ENCODE measurements at places on chromosomes 7 and 10. TPM values are rescaled to one million over a fixed set of nuclear protein-coding genes. Genes with fewer than 3 reads are reported as not detected.

The PHYHIPL gene
- 0.17 TPM for total RNA-seq

The CACNA2D1 gene
- 5.9 TPM for total RNA-seq

The TAS2R5 gene
- total RNA-seq: 3.7 TPM

The RARRES2 gene
- total RNA-seq: 0.38 TPM

The NACAD gene
- total RNA-seq: 4.9 TPM

The LLCFC1 gene
- not detected for total RNA-seq

The PHKG1 gene
- total RNA-seq: not detected

The GPRIN2 gene
- total RNA-seq: 9.2 TPM

The RGR gene
- not detected for total RNA-seq

The NCF1 gene
- 2.3 TPM for total RNA-seq

The IL6 gene
- total RNA-seq: 8.5 TPM

DNA sequence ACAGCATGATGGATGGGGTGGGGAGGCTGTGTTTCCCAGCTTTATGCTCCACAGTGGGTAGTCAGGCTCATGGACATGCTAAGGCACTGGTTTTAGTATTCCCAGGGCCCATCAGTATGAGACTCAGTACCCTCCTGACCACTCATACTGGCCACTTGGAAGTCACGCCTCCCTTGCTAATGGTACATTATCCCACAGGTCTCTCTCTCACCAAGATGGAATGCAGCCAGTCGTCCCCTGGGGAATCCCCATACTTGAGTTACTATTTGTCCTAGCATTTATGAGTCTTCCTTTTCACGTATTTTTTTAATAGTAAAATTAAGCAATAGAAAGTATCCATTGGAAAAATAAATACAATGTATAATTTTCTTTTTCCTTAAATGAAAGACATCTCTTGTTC, 80.6 kb upstream of the TBX20 start:
- DNase-seq: peak; percentile 14

DNA sequence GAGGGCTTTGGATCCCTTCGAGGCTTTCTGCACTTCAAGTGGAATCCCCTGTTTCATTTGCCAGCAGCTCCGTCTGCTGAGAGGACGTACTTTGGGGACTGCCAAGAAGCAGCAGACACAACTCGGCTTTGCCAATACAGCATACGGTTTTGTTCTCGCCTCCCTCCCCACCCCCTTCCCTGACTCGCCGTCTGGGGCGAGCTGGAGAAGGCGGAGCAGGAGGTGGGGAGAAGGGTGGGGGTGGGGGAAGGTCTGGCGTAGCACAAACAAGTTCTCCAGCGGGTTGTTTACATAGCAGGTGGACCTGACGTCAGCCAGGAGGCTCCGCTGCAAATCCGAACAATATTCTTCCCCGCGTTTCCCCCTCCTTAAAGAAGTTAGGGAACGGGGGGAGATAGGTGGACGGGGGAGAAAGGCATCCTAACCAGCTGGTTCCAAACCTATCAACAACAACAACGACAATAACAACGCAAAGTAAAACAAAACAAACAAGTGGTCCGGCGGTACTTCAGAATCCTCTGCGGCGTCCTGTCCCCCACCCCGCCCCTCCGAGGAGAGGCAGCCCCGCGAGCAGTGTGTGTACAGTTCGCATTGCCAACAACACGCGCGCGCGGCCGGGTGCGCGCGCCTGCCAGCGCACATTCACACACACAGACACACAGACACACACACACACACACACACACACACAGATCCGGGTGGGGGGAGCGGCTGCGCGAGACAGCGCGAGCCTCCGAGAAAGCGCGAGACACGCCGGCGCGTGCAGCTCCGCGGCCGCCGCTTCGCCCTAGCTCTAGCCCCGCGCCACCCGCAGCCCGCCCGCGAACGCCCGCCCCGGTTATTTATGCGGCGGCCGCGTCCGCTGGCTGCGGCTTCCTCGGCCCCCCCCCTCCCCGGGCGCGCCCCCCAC, 167.0 kb upstream of the PPP1R3A start:
- DNase-seq: peak; percentile 18

- DNase-seq: no peak
Observed at GRCh38 chr10:19578571-19578970, 237.7 kb upstream of the PLXDC2 start.

DNA sequence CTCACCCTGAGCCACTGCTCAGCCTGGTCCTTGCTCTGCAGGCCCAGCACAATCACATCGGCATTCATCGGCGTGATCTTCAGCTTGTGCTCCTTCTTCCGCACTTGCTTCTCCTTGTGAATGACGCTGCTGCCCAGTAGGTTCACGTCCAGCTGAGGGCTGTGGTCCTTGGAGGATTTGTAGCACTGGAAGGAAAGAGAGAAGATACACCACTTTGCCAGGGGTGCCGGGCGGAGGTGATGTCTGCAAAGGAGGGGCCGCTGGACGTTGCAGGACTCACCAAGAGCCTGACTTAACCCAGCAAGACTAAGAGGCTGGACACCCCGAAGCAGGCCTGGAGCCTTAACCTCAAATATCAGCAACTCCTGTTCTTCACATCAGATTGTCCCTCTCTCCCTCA, 74.8 kb downstream of the VWA2 start:
- DNase-seq: no peak

DNA sequence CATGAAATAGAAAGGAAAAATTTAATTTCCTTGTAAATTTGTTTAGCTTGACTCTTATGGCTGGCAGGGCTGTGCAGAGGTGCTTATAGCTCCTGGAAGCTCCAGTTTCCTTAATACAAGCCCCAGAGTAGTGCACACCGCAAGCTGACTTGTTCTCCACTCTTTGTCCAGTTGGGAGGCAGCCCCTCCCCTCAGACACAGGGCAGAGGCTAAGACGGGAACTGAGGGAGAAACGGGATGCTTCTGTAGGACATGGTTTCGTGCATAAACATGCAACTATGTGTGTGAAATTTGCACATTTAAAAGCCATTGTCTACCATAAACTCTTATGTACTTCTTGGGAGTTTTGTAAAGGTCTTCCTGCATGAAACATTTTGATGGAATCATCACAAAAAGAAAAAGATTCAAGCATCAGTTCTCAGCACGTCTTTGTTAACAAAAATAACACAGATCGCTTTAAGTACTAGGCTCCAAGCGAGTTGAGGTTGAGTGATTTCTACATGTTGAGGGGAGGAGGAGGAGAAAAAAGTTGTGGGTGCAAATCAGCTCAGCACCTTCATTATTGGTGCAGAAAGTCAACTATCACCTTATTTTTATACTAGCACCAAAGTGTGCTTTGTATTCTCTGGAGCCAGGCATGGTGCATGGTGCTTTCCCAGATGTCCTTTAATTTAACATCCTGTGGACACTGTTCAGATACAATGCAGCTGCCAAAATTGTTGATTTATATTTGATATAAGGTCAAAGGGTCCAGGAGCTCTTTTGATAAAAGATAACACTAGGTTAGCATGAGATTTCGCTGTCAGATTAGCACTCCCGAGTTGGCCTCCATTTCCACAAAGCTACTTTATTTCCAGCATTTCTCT, 124.5 kb downstream of the CHN2 start:
- no peak for DNase-seq

GRCh38 chr7:69199041-69199440, 399.2 kb upstream of the AUTS2 start:
- DNase-seq: no peak

DNA sequence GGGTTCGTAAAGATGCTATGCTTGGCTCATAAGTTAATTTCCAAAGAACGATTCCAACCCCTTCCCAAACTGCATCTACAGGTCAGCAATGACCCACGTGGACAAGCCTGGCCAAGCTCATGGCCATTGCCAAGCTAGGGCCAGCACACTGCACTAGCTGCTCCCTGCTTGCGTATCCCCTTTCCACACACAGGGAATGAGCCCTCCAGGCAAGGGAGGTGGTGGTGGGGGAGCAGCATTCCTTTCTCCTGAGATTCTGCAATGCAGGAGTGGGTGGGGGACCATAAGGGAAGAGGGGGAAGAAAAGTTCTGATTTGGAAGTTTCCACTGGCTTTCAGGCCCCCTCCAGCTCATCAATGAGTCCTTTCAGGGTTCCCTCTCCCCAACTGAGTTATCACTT, 56.0 kb downstream of the SH3PXD2A start:
- no peak for DNase-seq

- no peak for DNase-seq
Observed at GRCh38 chr10:8416760-8417159, 362.3 kb downstream of the GATA3 start.

DNA sequence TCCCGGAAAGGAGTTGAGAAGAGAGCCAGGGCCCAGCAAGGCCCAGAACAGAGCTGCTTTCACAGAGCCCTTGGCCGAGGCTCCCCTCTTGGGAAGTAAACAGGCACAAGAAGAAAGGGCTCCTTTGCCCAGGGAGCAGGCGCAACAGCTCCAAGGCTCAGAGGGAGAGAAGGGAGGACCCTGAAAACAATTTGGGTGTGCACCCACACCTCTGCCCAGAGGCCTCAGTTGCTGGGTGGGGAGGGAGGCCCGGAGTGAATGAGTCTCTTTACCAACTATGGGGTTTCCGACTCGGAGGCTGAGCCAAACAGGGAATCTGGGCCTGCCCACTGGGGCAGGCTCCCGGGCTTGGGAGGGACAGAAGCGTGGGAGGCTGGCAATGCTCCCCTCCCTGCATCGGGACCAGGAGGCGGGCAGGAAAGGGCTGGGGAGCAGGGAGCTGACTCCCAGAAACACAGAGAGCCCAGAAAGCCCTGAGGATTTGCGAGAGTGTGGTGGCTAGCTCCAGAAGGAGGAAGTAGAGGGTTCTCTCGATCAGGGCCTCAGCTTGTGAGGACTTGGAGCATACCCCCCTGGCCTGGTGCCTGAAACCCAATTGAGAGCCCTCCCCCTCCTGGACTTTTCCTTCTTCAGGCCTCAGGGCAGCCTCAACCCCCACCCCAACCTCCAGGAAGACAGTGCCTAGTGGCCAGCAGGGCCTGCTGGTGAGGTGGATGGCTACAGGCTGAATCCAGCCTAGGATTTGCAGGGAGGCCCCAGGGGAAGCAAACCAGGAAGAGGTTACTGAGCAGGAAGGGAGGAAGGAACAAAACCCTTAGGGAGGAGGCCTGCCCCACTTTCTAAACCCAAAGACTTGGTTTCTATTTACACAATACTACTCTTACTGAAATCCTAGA, 6.2 kb downstream of the C10orf105 start:
- DNase-seq: no peak

DNA sequence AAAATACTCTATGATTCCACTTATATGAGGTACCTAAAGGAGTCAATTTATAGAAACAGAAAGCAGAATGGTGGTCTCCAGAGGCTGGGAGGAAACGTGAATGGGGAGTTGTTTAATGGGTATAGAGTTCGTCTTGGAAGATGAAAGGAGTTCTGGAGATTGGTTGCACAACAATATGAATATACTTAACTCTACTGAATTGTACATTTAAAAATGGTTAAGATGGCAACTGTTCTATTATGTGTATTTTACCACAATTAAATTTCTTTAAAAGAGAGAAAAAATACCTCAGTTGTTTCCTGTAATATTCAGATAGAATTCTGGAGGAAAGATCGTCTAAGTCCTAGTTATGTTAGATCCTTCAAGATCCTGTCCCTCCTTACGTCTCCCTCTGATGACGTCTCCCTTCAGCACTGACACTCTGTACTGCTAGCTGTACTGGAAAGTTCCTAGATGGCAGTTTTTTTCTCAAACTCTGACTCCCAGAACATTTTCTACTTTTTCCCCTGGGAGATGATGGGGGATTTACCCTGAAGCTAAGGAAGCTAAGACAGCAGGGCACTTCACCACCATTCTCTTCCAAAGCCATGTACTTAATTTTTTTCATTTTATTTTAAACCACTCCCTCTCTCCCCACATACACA, 53.2 kb upstream of the CAV2 start:
- no peak for DNase-seq

GRCh38 chr7:102992938-102993717, 80.3 kb downstream of the LRRC17 start:
- peak; percentile 56 for DNase-seq

DNA sequence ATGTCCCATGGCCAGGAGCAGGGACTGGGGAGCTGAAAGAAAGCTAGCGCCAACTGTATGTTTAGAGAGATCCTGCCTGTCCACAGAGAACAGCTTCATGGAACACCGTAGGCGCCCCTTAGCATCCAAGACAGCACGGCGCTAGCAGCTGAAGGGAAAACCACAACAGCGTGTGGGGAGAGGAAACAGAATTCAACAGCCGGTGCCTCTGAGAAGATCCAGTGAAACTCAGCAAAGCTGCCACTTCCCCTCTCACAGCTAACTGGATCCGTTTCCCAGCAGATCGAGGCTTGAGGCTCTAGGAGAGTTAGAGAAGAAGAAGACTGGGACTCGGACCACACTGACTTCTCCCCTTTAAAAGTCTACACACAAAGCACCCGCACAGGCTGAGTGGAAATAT, 145.0 kb downstream of the MAD1L1 start:
- DNase-seq: no peak

DNA sequence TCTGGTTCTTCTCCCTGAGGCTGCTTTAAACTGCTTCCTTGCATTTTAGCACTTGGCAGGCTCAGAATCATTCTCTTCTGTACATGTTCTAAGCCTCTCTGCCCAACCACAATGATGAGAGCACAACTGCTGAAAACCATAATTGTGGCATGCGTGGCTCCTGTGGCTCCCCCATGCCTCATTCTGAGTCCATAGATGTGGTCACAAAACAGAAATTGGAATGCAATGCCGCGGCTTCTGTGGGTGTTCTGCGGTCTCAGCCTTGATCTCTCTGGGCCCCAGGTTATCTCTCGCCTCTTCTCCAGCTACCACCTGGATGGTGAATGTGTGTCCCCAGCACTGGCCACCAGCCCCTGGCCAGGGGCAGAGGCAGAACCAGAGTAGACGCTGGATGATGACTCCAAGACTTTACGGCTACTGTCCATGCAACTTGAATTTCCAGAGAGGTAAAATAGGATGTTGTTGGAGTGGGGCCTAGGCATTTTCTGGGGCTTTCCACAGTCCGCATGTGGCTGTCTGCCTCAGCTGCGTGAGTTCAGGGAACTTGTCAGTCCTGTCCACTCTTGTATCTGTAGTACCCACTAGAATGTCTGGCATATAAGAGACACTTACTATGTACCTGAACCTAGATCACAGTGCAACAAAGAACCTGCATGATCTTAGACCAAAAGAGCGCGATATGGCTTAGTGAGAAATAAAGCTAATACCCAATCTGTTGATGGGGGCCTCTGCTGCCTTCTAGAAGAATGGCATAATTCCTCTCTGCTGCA, 52.4 kb upstream of the ADRB1 start:
- no peak for DNase-seq

GRCh38 chr10:132382231-132382922, 14.6 kb upstream of the PWWP2B start:
- DNase-seq: no peak

- DNase-seq: no peak
Observed at GRCh38 chr7:2971914-2972834, 71.5 kb downstream of the CARD11 start.

- DNase-seq: no peak
Observed at GRCh38 chr7:150733482-150734095, 3.6 kb upstream of the GIMAP5 start.

GRCh38 chr10:91051829-91052228, 130.9 kb upstream of the ANKRD1 start:
- no peak for DNase-seq

GRCh38 chr10:60717852-60718251, 60.4 kb upstream of the CDK1 start:
- no peak for DNase-seq

DNA sequence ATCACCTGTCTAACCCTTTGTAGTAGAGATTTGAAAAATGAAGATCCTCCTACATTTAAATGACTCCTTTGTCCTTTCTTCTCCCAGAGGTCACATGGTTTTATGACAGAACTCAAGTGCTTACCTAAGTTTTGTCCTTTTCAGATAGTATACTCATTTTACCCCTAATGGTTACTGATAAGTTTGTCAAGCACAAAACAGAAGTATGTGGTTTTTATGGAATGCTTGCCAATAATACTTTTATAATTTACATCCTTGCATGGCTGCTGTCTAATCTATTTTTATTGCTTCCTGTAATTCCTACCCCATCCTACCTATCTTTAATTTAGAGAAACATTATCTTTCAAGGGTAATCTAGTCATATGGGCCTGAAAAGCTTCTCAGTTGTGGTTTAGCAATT, 37.5 kb downstream of the HELLS start:
- DNase-seq: no peak

All from kidney epithelial cell (primary cell).